ENCODE measurements at places on chromosomes 7 and 10.

DNA sequence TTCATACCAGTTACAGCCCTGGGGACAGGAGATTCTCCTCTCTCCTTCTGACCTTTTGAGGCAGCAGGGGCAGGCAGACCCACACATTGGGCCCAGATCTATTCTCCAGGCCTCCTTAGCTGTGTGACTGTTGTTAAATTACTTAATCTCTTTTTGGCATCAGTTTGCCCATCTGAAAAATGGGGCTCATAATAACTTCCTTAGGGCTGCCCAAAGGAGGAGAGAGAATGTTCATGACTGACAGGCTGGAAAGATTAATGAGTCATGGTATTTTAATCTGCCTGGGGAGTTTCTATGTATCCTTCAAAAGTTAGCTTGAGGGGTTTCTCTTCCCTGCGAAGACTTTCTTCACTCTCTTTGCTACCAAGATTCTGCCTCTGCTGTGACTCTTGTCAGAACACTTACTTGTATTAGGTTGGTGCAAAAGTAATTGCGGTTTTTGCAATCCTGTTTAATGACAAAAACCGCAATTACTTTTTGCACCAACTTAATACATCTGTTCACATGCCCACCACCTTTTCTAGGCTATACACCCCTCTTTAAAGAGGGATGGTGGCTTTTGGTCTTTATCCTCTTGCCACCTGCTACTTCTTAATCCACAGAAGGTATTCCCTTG lies 83.4 kb downstream of the ARID5B start:
- DNase-seq = no peak

DNA sequence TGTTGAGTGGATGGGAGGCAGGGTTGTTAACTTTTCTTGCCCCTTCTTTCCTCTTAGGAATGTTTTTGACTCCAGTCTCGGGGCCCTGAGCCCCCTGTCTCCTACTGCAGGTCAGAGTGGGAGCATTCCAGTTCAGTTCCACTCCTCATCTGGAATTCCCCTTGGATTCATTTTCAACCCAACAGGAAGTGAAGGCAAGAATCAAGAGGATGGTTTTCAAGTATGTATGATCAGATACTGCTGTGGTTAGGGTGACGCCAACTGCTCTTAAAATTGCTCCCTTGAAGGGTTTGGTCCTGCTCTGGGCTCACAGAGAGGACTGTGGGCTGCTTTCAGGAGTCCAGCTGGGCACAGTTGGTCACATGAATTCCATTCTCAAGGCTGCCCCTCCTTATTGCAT lies 22.0 kb downstream of the VWA2 start:
- no peak for DNase-seq

- DNase-seq = no peak
Observed at GRCh38 chr10:38007551-38007950, 2.9 kb upstream of the ZNF33A start.

DNA sequence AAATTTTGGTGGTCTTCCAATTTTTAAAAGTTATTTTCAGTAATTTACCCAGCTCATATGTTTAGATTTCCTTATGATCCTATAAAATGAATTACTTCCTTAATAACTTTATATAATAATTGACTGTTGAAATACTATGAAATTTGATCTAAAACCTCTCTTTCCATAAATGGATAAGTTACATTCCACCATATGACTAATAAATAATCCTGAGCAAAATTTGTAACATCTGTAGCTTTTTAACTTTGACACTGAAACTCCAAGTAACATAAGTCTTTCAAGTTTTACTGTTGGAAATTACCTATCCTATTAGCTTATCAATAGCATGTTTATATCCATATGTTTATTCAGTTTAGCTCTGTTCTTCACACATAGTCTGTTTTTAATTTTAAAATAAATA lies 85.3 kb downstream of the HECTD2 start:
- DNase-seq = no peak

DNA sequence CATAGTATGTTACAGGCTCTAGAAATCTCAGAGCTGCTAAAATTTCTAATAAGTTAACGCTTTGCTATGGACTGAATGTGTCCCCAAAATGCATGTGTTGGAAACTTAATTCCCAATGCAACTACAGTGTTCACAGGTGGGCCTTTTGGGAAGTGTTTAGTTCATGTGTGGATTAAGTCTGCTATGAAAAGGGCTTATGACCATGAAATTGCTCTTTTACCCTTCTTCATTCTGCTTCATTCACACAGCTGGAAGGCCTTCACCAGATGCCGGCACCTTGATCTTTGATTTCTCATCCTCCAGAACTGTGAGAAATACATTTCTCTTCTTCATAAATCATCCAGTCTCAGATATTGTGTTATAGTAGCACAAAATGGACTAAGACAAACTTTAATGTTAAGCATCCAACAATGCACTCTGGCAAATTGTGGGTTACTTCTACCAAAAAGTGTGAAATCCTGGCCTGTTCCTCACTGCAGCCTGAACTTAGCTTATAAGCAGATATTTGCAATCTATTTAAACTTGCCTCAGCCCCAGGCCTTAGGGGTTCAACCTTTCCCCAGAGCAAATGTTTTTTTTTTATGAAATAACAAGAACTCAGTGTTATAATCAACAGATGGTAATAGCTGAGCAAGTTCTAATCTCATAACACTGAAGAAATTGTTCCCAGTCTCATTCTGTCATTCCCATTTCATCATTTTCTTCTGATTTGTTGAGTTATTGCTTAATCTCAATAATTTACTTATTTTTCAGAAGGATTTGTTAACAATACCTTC lies 523.6 kb downstream of the KIF20B start:
- DNase-seq = no peak

DNA sequence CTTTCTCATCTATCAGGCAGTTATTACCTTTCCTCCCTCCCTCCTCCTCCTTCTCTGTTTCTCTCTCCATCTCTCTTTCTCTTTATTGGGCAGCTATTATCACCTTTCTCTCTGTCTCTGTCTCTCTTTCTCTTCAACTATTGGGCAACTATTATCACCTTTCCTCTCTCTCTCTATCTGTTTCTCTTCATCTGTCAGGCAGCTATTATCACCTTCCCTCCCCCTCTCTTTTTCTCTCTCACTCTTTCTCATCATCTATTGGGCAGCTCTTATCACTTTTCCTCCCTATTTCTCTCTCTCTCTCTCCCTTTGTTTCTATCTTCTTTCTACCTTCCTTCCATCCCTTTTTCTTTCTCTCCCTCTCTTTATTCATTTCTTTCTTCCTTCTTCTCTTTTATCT lies 1.2 kb downstream of the DMBT1 start:
- no peak for DNase-seq

GRCh38 chr7:127525866-127526480 lies 59.4 kb downstream of the GCC1 start:
- no peak for DNase-seq

DNA sequence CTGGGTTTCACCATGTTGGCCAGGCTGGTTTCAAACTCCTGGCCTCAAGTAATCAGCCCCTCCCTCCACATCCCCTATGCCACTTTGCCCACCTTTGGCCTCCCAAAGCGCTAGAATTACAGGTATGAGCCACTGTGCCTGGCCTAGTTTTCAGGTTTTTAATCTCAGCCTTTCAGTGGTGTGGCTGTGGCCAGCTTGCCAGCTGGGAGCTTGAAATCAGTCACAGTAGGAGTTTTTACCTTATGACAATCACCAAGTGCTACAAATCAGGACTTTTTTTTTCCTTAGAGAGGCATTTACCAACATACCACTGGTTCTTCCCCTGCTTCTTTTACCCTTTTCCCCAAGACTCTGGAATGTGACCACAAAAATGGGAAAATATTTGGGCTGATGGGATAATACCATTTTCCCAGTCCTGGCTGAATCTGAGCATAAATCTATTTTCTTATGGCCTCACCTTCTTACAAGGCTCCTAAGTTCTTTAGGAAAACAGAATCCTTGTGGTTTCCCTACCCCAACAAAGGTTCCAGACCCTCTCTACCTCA lies 6.2 kb downstream of the STEAP4 start:
- no peak for DNase-seq

- DNase-seq = no peak
Observed at GRCh38 chr10:43227911-43228782, 38.7 kb downstream of the RASGEF1A start.
